ENCODE measurements at places on chromosomes 12 and 14. TPM values are rescaled to one million over a fixed set of nuclear protein-coding genes. Genes with fewer than 3 reads are reported as not detected.

GRCh38 chr14:36580856-36581831, 1.3 kb downstream of the NKX2-8 start:
- DNase-seq = no peak

- DNase-seq = no peak
These were observed 24.9 kb downstream of the NAV3 start for GRCh38 chr12:77855548-77855947.

- no peak for DNase-seq
These were observed 80.4 kb downstream of the SUDS3 start for GRCh38 chr12:118456741-118457140.

DNA sequence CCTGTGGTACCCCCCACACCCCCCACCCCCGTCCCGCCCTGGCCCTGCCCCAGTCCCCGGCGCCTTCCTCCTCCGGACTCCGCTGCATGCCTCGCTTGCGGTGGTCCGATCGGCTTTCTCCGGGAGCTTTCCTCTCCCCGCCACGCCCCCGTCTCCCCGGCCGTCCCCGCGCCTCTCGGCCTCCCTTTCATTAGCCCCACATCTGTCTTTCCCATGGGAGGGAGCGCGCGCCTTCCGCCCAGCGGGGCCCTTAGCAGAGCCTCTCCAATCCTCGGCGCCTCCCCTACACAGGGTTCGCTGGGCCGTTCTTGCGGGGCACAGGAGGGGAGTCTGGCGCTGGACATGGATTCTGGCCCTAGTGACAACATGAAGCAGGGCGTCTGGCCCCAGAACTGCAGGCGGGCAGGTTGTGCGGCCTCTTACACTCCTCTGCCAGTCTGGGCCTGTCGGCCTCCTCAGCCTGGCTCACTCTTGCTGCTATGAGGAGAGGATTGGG, 1.5 kb upstream of the EFS start:
- DNase-seq = peak; percentile 90

- DNase-seq = no peak
These were observed 58.9 kb downstream of the GPR65 start for GRCh38 chr14:88063811-88064210.

Gene CMA1
- total RNA-seq = 0.69 TPM

- DNase-seq = no peak
These were observed 126.1 kb upstream of the EEA1 start for GRCh38 chr12:93055221-93055620.

- no peak for DNase-seq
These were observed 126.8 kb upstream of the DCN start for GRCh38 chr12:91309450-91309849.

GRCh38 chr12:13345722-13346121, 149.2 kb downstream of the EMP1 start:
- DNase-seq = no peak
